Esophagus squamous epithelium (tissue), 5 donors: ENCODE measurements at places on chromosomes 5 and 9.

DNA sequence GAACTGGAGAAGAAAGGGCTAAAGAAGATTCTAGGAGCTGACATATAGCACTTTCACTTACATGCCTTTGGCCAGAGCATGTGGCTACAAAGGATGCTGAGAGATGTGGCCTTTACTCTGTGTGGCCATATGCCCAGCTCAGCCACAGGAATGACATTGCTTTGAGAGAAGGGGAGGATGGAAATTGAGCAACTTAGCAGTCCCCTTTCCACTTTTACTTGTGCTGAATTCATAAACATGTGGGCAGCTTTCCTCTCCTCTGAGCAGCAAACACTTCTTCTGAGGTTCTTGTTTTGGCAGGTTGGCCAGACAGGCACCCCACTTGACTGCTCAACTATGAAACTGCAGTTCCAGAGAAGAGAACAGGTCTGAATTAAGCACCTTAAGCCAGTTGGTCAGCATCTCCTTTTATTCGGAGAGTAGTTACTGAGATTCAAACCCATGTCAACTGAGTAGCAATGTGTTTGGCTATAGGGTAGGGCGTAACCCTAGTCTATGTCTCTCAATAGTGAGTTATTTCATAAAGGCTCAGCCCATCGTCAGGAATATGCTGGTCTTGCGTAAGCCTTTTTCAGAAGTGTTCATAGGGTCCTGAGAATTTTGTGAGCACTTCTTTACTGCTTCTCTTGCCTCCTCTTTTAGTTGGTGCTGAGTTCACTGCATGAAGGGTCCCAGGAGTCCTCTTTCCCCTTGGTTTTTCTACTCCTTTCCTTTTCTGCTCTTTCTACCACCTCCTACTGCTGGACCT, 134.5 kb downstream of the PALM2AKAP2 start:
- DNase-seq, result no peak

- no peak for DNase-seq
These were observed 18.0 kb downstream of the MTRR start for GRCh38 chr5:7886849-7887475.

DNA sequence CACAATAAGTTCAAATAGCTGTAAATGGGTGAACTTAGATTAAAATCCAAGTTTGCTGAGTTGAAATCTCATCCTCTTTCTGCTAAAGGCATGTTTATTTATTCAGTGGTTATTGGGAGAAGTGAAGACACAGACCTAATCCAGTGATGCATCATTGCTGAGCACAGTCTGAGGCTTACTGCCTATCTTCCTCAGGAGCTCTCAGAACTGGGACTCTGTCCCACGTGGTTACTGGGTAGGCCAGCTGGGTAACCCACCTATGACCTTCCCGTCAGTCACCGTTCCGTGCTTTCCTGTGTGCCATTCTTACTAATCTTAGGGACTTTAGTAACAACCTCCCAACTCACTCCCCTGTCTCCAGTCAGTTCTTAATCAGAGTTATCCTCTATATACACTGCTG, 226.8 kb upstream of the ATP10B start:
- no peak for DNase-seq

GRCh38 chr9:122239722-122240121, 11.0 kb upstream of the LHX6 start:
- no peak for DNase-seq

DNA sequence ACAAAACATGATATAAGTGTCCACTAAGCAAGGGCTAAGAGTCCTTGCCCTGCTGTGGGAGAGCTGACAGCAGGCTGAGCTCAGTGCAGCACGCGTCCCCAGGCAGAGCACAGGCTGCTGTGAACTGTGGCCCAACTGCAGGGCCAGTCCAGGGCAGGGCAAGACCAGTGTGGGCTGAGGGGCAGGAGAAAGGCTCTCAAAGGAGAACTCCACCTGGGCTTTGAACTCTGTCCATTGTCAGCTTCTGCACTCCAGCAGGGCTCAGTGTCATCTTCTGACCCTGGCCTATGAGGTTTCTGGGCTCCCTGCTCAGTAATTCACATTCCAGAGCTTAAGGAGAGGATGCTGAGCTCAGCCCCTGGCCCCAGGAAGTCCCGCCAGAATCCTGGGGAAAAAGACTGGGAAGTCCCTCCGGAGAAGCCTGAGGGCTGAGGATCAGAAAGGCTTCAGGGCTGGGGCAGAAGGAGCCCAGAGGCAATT, 37.4 kb downstream of the LHFPL2 start:
- no peak for DNase-seq

GRCh38 chr9:130944510-130945058, 5.5 kb upstream of the FIBCD1 start:
- no peak for DNase-seq

DNA sequence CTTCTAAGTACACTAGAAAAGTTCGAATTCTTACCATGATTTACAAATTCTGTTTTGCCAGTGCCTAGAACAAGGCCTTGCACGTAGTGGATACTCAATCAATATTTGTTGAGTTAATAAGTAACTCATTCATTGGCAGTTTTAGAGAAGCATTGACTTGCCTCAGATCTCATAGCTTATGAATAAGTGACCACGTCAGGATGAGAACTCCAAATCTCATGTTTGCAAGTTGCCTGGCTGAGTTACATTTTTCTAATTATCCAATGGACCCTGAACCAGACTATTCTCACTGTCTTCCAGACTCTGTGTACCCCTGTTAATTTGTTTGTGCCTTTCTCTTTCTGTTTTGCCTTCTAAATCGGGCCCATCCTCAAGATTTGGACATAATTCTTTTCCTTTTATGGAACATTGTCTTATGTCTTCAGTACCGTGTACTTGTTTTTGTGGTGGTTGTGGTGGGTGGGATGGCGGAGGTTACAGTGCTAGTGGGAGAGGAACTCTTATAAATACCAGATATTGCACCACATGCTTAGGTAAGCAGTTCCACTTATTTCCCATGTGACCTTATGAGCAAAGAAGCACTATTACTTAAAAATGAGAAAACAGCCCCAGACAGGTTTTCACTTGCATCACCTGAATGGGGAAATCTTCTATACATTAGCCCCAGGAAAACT, 96.3 kb downstream of the UNC13B start:
- DNase-seq, result no peak

DNA sequence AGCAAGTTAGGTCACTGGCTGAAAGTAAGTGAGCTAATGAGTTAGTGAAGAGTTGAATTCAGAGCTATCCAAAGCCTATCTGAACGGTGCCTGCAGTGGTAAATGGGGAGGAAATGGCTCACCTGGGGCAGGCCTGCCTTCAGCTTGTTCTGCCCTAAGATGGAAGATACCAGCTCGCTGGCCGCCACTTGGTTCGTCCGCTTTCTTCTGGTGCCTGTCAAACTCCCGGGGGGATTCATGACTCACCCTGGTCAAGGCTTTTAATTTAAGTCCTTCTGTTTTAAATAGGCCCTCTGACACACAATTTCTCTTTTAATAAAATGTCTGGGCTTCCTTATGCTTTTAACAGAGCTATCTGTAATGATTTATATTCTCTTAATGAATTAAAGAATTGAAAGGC, 78.8 kb downstream of the CFAP90 start:
- DNase-seq, result no peak

DNA sequence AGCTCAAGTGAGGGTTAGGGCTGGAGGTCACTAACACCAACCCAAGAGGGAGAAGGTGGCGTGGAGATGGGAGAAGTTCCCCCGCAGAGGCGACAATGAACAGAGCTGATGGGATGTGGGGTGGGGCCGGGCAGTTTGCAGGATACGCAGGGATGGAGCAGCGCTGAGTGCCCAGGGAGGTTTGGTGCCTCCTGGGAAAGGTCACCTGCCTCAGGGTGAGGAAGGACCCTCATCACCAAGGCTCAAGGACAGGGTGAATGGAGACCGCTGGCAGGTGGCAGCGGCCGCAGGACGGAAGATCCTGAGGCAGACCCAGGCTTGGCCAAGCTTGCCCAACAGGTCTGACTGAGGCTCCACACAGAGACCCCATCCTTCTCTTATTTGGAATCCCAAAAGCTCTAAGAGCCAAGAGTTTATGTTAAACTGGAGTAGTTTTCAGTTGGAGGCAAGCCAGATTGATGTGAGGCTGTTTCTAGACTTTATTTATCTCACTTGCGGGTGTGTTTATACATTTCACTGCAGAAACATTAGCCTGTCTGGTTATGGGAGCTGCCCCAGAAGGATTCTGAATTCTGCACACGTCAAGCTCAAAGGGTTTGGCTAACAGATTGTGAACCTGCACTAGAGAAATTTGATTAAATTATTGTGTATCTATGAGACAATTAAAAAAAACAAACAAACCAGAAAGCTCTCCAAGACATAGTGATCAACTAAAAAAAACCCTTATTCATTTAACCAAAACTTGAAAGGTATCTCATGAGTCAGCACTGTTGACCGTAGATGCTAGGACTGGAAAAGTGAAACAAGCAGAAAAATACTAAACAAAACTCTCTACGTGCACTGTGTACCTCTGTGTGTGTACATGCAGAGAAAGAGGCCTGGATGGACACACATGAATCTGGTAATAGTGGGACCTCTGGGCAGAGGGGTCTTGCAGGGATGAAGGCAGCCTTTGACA, 146.2 kb upstream of the PHYKPL start:
- DNase-seq, result no peak

DNA sequence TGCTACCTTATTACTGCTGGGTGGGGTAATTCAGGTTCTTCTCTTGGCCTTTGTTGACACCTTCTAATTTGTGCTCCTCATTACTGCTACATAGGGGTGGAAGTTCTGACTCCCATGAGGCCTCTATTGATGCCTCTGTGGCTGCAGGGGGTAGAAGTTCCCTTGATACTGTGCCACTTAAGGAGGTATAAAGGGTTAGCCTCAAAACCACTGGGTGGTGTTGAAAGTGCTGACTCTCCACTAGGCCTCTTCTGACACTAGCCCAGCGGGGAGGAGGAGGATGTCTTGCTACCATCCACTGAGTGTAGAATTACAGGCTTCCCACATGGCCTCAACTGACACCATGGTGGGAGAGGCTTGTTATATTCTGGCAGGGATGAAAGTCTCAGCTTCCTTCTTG, 36.7 kb upstream of the CCDC112 start:
- DNase-seq, result no peak

- no peak for DNase-seq
These were observed 11.0 kb downstream of the MPDZ start for GRCh38 chr9:13268469-13268868.

- no peak for DNase-seq
These were observed 87.9 kb downstream of the EQTN start for GRCh38 chr9:27209034-27209433.

GRCh38 chr5:24899180-24899579, 254.4 kb upstream of the CDH10 start:
- DNase-seq, result no peak

DNA sequence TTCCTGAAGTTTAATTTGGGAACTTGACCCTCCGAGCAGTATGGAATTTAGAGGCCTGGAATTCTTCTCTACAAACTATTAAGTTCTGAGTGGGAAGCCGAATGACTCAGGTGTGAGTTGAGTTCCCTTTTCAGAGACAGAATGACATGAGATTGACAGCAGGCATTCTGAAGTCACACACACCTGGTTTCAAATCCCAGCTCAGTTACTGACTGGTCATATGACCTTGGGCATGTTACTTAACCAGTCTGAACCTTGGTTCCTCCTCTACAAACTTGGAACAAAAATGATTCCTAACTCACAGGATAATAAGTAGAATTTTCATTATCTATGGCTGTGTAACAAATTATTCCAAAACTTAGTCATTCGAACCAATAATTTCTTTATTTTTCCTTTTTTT, 45.5 kb upstream of the GPBP1 start:
- no peak for DNase-seq

DNA sequence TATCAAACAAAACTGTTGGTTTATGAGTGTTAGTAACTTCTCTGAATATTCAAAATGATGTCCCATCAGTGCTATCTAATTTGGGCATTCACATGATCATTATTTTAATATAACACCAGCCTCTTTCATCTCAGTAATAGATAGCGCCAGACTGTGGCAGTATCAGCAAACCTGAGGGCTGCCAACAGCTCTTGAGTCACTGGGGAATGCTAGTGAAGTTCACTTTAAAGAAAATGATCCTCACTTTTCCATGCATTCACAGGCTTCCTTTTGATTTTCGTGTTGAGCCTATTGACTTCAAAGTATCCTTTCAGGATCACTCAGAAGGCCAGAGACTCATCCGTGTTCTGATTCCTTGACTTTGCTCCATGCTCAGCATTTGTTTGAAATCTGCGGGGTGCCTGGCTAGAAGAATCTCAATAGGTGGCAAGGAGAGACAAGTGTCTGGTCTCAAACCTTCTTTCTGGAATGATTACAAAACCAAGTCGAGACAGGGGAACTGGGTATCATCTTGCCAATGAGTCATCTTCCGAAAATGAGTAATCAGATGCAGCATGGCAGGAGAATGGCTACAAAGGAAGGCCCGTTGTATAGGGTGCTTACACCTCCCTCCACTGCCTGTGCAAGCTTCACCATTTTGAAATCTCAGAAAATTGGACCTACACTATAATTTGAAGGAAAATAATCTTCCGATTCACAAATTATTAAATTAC, 509.1 kb downstream of the RASEF start:
- no peak for DNase-seq

GRCh38 chr9:12813960-12814876, 39.4 kb downstream of the LURAP1L start:
- no peak for DNase-seq

DNA sequence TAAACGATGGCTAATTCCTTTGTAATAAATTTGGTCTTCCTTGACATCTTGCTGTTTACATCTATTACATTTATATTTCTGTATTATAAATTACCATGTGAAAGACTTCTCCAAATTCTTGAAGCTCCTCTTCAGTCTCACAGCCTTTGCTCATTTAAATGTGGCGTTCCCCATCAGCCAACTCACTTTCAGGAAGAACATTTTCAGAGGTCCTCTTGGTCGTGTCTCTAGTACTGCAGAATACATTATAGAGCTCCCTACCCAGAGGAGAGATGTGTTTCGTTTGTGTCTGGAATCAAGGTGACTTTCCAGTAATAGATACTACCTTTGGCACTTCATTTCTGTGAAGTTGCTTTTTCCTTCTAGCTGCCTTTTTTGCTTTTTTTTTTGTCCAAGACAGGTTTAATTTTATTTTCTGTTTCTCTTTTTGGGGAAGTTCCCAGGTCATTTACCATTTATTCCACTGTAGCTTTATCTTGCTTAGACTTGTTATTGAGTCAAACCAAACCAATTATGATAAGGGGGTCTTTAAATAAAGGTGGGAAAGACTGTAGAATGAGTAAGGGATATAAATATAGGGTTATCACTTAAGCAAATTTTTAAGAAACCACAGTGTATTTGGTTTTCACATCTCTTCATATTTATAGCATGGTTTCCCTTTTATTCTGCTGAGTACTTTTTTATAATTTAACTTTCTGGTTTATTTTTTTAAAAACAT, 12.8 kb downstream of the UBE2B start:
- no peak for DNase-seq

GRCh38 chr9:5900622-5901021, 9.9 kb downstream of the MLANA start:
- no peak for DNase-seq

GRCh38 chr9:127078988-127079387, 43.4 kb downstream of the ANGPTL2 start:
- no peak for DNase-seq

GRCh38 chr5:56862909-56863308, 46.5 kb upstream of the SETD9 start:
- DNase-seq, result no peak
